EL (cell line): ENCODE measurements at places on chromosomes 11 and 22.

GRCh38 chr11:116375221-116375620 lies 397.6 kb downstream of the BUD13 start:
- DNase-seq = no peak

GRCh38 chr11:19087658-19088057 lies 27.1 kb upstream of the MRGPRX2 start:
- DNase-seq = peak; percentile 94

GRCh38 chr11:18768472-18768901 lies 23.1 kb downstream of the PTPN5 start:
- no peak for DNase-seq

GRCh38 chr22:17245341-17245740 lies 26.1 kb upstream of the ADA2 start:
- DNase-seq = no peak

- DNase-seq = peak; percentile 26
These were observed 31.2 kb downstream of the MRPL48 start for GRCh38 chr11:73818846-73819245.

DNA sequence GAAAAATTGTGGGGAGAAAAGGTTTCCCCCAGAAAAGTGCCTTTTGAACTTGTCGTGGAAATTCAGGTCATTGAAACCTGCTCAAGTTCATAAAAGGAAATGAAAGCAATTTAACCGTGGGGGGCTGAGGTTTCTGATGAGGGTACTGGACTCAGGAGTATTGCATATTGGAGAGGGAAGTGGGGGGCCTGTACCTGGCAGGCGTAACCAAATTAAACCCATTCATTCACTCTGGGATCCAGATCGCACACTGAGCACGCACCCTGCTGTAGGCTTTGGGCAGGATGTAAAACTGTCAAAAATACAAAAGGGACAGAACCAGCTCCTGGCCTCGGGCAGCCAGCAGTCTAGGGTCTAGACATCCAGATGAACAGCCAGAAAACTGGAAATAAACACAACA lies 1517.4 kb downstream of the BRD1 start:
- no peak for DNase-seq

GRCh38 chr11:132646890-132647289 lies 885.4 kb downstream of the OPCML start:
- DNase-seq = no peak

- DNase-seq = no peak
These were observed 3.6 kb downstream of the ASCL2 start for GRCh38 chr11:2266586-2267305.

GRCh38 chr11:765025-765801 lies 12.1 kb downstream of the GATD1 start:
- DNase-seq = peak; percentile 52

DNA sequence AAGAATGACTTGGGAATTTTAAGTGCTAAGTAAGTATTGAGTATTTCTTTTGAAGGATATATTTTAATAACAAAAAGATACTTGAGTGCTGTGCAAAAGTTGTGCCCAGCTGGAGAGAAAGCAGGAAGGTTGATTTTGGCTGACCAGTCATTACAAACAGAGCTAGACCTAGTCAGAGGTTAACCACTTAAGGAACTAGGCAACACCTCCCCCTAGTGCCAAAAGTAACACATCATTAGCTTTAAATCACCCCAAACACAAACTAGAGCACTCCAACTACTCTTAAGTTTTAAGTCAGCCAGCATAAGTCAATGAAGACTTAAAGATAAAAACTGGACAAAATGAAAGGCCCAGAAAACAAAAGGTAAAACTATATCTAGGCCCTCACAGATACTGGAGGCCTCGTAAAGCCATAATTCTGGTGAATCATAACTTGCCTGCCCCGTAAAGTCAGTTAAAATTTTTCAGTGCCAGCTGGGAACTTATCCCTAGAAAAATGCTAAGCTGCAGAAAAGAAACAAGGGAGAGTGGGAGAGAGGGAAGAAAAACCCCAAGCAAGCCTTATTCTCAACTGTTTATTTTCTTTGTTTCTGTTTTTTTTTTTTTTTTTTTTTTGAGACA lies 4.6 kb downstream of the TMEM9B start:
- peak; percentile 80 for DNase-seq

DNA sequence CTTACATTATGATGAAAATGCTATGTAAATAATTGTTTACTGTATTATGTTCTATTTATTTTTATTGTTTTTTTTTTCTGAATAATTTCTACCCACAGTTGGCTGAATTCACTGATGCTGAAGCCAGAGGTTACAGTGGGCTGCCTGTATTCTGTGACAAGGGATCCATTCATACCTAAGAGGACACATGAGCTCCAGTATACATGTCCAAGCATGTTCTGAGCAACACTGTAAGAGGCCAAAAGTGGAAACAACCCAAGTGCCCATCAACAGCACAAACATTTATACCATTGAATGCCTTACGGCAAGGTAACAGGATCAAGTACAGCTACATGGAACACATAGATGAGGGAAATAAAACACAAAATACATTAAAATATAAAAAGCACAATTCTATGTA lies 1.4 kb upstream of the SRSF8 start:
- DNase-seq = no peak

DNA sequence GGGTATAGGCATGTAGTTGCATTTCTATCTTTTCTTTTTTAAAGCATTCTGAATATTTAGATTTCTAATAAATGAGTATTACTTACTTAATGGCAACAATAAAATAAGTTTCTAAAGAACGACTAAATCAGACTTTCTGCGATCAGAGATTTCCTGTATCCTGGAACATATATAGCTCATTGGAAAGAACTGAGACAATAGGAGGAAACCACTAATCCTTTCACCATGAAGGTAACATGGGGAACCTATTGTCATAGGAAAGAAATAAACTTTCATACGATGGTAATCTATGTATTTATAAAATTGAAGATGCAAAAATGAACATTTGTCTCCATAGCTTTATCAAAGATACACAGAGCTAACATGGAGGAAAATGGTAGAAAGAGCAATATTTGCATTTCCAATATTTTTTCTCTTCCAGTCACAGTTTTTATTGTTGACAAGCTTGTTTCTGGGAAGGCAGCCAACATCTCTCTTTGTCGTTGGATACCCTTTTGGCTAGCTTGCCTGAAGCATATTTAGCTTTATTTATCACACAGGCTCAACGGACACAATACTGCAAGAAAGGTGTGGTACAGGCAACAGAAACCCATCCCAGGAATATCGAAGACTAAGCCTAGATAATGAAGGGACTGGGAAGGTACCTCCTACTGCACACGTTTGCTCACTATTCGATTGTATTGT lies 293.3 kb upstream of the MPPED2 start:
- DNase-seq = no peak

- peak; percentile 41 for DNase-seq
These were observed 22.5 kb upstream of the SEPTIN5 start for GRCh38 chr22:19691721-19692341.

GRCh38 chr22:32951807-32952153 lies 106.4 kb downstream of the SYN3 start:
- no peak for DNase-seq

DNA sequence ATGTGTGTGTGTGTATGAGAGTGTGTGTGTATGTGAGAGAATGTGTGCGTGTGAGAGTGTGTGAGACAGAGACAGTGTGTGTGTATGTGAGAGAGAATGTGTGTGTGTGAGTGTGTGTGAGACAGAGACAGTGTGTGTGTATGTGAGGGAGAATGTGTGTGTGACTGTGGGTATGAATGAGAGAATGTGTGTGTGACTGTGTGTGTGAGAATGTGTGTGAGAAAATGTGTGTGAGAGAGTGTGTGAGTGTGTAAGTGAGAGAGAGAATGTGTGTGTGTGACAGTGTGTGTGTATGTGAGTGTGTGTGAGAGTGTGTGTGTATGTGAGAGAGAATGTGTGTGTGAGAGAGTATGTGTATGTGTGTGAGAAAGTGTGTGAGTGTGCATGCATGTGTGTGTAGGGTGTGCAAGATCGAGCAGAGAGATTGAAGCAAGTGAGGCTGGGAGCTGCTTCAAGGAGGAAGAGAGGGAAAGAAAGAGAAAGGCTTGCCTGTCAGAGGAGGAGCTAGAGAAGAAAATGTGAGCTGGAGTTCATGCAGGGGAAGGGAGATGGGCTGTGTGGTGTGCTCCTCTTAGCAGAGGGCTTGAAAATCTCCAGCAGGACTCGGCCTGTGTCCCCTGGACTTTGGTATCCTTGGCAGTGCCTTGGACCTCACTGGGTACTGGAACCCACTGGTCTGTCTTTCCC lies 27.7 kb upstream of the TP53I11 start:
- no peak for DNase-seq

DNA sequence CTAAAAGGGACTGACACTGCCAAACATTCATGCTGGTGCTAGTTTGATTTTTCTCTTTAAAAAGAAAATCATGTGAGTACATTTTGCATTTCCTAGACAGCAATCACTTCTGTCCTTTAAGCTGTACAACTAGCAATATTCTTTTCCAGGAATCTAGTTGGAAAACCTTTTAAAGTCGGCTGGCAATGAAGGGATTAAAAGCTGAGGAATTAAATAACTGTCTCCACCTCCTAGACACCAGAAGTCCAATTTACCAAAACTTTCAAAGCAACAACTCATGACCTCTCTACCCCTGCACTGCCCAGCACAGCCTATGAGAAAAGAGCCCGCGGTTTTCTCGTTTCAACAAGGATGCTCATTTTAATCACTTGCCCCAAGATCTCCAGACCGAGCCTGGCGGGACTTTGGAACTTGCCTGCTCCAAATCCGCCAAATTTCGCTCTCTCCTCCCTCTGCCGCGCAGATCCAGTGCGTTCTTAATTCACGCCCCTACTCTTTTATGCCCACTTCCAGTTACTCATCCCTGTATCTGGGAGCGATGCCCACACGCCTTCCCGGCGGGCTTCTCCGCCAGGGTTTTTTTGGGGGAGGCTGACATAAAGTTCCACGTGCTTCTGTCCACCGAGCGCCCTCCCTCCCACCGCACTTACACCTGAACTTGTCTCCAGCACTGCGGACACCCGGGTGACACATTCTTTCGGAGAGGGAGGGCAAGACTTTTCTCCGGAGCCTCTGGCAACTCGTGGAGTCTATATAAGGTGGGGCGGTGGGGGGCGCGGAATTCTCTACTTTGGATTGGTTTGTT lies 2.5 kb downstream of the MPPED2 start:
- DNase-seq = no peak

- DNase-seq = no peak
These were observed 94.8 kb upstream of the AMOTL1 start for GRCh38 chr11:94673386-94673785.

DNA sequence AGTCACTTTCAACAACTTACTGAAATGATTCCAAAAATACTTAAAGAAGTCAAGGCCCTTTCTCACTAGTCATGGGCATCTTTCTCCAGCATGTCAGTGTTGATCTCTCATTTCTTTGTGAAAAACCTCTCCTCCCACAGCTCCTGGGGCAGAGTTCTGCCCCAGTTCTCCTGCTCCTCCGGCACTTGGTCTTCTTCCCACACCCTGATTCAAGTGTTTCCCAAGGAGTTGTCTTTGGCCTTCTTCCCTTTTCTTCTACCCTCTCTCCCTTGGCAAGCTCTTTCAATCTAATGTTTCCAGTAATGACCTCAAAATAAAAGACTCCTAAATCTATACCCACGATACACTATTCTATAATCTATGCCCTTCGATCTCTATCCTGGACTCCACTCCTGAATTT lies 42.1 kb upstream of the CCDC34 start:
- DNase-seq = no peak

DNA sequence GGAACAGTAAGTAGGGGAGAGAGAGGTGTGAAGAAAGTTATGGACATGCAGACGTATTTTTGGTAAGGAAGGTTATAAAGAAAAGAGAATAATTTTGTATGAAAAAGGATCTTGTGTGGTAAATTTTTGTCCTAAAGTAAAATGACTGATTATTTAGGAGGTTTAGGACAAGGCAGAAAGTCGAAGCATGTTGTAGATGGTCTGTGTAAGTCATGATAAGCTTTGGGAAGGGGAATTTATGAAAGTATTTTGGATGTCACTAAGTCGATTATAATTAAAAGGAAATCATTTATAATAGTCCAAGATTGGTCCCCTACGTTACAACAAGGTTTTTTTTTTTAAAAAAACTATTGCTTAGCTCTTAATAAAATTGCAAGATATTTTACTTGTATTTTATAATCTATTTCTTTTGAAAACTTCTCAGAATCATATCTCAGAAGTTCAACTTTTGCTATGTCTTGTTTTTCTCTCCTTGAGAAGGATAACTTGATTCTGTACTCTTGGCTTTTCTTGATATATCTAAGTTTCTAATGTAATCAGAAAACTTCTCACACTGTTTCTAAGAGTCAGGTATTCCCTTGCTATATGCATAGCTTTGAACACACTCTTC lies 10.9 kb upstream of the CABP2 start:
- DNase-seq = peak; percentile 11

- DNase-seq = no peak
These were observed 314.2 kb downstream of the RAB38 start for GRCh38 chr11:87861030-87861429.

DNA sequence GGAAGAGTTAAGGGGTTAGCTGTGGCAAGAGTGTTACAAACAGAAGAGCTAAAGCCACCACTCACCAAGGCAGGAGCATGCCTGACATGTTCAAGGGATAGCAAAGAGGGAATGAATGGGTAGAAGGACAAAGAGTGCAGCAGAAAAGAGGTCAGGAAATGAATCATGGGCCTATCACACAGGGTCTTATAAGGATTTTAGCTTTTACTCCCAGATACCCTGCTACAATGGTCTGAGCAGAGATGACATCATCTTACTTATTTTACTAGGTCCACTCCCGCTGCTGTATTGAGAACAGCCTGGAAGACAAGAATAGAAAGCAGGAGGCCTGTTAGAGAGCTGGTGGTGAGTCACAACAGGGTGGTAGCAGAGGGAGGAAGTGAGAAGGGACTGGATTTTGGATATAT lies 9.8 kb downstream of the TRAF6 start:
- DNase-seq = peak; percentile 95

GRCh38 chr22:31272522-31273446 lies 19.5 kb downstream of the PIK3IP1 start:
- DNase-seq = peak; percentile 66

GRCh38 chr11:64263021-64263946 lies 12.0 kb downstream of the PLCB3 start:
- peak; percentile 86 for DNase-seq

GRCh38 chr11:33616552-33616951 lies 84.1 kb downstream of the C11orf91 start:
- DNase-seq = no peak

DNA sequence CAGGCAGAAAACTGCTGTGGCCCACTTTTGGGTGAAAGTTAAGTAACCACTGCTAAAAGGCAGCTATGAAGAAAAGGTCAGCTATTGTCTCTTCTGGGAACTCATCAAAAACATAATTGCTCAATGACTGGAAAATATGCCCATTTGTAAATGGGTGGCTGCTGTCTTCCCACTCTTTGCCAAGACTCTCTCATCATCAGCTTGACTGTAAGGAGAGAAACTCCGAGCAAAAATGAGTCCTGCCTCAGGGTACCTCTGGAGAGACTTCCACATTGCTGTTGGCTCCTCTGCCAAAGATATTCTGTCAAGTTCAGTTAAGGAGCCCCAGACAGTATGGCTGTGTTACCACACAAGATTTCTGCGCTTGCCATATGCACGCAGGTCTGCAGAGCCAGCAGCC lies 138.7 kb downstream of the BBOX1 start:
- DNase-seq = no peak
